ENCODE measurements at places on chromosomes 1 and 21. TPM values are rescaled to one million over a fixed set of nuclear protein-coding genes. Genes with fewer than 3 reads are reported as not detected.

The CAMK1G gene
- total RNA-seq = not detected

The CLCC1 gene
- 23.7 TPM for total RNA-seq

The FCGR3B gene
- total RNA-seq = not detected

The BEND5 gene
- not detected for total RNA-seq

The OXCT2 gene
- total RNA-seq = 1.6 TPM

The RHBG gene
- 1.8 TPM for total RNA-seq

The REN gene
- not detected for total RNA-seq

The CLEC20A gene
- not detected for total RNA-seq

The TRPM2 gene
- not detected for total RNA-seq

The GSTM1 gene
- total RNA-seq = not detected

The LRRN2 gene
- 7.0 TPM for total RNA-seq

The SLC9C2 gene
- not detected for total RNA-seq

The TIAM1 gene
- 19.7 TPM for total RNA-seq

The SERINC2 gene
- 36.0 TPM for total RNA-seq

DNA sequence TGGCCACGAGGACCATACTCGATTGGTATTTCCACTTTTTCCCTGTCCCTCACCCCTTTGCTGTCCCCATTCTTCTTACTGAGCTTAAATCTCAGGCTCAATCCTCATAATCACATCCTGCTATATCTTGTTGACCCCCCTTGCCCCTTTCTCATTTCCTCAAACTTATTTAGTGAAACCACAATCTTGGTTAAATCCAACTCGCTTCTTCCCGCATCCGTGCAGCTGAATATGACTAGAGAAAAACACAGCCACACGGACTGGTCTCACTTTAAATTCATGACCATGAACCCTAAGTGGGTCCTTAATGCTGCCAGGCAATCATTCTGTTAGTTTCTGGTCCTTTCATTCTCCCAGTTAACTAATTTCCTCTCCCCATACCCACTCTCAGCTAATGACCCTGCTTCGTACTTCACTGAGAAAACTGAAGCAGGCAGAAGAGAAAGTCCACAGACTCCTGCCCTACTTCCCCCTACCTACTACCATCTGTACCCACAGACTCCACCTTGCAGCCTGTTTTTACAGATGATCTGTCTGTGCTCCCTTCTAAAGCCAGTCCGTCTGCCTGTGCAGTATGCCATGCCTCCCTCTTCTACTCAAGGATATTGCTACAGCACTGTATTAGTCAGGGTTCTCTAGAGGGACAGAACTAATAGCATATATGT, 96.8 kb upstream of the LMO4 start:
- no peak for DNase-seq

DNA sequence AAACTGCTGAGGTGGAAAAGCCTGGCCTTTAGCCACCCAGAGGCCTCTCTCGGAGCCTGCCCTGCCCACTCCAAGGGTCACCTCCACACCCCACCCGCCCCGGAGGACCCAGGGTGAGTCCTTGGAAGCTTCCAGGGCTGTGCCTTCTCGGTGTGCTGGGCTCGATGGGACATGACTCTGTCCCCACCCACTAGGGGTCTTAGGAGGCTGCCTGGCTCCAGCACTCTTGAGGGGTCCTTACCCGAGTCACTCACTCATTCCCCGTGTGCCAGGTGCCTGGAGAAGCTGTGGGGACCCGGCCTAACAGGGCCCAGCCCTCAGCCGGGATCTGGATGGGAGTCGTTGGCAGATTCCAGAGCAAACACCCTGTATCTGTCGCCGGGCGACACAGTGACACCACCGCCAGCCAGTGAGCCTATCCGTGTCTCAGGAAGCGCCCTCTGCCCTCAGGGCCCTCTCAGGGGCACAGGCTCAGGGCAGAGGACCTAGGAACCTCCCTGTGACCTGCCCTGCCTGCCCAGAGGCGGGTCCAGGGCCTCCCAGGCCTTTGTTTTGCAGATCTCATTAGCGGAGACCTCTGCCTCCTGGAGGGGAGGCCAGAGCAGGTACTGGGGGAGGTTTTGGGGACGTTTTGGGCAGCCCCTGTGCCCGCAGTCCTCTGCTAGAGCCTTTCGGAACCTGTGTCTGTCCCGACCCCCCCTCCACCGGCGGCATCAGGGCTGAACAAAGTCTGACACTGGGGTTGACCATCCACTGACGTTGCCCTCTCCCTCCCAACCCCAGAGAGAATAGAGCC, 3.1 kb upstream of the PRKCZ start:
- DNase-seq = no peak

- peak; percentile 69 for DNase-seq
These were observed 22.6 kb downstream of the PHACTR4 start for GRCh38 chr1:28392027-28392652.

DNA sequence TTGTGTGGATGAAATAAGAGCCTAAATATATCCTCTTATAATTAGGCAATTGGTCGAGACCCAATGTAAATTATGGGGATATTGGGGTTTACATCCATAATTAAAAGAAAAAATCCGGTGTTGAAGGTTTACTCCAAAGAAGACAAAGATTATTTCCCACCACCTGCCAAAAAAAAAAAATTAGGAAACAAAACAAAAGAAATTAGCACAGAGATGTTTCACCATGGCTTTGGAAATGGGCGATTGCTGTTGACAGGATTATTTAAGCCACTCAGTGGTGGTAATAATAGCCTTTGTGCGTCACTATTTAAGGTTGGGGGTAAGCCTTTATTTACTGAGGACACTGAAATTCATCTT, 585 bp upstream of the GLRX2 start:
- DNase-seq = no peak

- DNase-seq = no peak
These were observed 183.3 kb downstream of the IGSF21 start for GRCh38 chr1:18290740-18291412.

DNA sequence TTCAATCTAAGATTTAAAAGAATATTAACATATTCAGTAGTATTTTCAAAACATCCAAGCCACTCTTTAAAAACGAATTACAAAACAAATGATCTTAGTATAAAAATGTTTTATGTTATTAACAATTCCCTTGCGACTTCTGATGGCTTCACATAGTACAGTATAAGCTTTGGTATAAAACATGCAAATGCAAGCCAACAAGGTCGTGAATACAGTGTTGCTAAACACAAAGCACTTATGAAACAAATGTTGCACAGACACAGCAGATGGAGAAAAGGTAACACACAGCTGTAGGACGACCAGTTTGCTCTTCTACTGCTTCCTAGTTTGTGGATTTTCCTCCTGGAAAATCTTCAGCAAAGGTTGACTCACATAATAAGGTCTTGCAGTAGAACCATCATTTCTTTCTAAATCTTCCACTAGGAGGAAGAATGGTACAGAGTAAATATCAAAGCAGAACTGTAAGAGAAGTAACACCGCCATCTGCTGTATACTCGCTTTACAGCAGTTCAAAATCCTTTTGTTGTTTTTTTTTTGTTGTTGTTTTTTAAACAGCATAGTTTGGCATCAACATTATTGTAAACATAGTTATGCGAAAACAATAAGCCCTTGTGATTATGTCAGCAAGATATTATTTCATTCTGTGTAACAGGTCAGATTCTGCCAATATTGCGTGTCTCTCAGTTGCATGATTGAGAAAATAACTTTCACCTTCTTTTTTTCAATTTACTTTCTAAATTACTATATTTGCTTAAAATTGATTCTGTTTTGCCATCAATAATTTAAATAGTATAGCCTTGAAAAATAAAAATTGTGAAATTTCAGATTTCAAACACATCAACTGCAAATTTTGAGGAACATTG, 69.5 kb downstream of the LHX8 start:
- DNase-seq = peak; percentile 51

DNA sequence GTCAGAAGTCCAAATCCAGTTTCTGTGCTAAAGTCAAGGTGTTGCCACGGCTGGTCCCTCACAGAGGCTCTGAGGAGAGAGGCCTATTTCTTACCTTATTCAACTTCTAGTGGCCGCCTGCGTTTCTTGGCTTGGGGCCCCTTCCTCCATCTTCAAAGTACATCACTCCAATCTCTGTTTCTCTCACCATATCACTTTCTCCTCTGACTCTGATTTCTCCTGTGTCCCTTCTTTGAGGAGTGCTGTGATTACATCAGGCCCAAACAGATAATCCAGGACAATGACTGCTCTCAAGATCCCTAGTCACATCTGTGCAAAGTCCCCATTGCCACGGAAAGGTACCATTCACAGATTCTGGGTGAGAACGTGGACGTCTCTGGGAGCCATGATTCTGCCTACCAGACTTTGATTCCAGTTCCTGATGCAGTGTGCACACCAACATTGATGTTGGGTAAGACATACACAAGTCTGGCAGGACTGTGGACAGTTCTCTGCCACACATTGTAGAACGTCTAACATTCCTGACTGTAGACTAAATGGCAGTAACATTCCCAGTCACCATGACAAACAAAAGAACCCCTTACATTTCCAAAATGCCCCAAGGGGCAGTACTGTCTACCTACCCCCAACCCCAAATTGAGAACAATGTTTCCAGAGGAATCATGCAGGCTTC, 43.0 kb upstream of the ITPKB start:
- DNase-seq = no peak

GRCh38 chr21:34042735-34043134, 30.6 kb upstream of the MRPS6 start:
- no peak for DNase-seq

- DNase-seq = no peak
These were observed 143.5 kb upstream of the HNRNPU start for GRCh38 chr1:245007852-245008251.

DNA sequence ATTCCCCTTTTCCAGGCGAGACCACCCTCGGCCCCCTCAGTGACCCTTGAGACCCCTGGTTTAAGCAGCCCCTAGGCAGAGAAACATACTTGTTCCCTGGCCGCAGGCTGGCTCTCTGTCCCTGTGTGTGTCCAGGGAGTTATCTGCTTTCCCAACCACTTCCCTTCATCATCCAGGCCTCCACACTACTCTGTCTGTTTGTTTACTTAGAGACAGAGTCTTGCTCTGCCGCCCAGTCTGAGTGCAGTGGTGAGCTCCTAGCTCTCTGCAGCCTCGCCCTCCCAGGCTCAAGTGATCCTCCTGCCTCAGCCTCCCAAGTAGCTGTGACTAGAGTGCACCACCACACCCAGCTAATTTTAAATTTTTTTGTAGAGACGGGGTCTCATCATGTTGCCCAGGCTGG, 5.8 kb upstream of the VWA1 start:
- DNase-seq = no peak

- DNase-seq = no peak
These were observed 25.2 kb downstream of the WNT3A start for GRCh38 chr1:228032041-228032440.

- no peak for DNase-seq
These were observed 55.7 kb downstream of the MRPL39 start for GRCh38 chr21:25551569-25551968.

DNA sequence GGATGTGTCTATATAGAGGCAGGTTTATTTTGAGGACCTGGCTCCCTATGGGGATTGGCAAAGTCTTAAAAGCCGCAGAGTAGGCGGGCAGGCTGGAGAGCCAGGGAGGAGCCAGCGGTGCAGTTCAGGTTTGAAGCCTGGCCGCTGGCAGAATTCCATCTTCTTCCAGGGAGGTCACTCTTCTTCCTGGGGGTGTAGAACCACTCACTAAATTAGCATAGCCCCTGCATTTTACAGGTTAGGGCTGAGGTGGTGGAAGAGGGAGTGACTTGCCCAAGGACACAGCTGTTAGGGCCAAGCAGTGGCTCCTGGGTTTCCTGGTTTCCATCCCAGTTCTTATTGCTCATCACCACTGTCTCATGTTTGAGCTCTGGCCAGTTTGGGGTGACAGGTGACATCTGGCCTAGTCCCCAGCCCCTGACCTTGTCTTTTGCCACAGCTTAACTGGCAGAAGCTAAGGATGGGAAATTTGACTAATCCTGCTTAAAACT, 1.4 kb downstream of the PINK1 start:
- DNase-seq = peak; percentile 51

DNA sequence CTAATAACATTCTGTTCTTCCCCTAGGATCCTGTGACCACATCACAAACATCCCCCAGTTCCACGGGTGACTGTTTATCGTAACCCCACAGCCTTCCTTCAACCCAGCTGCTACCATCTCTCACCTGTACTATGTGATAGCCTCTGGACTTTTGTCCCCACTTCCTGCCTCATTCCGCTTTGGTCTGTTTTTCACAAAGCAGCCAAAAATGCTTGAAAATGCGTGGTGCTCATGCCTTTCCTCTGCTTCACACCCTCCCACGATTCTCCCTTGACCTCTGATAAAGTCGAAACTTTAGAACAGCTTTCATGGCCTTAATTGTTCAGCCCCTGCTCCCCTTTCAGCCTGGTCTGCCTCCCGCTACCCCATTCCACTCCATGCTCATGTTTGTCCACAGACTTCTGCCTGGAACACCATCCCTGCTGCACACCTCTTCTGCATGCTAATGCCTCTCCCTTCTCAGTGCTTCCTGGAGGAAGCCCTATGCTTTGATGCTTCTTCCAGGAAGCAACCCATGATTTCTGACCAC, 165.6 kb downstream of the PLPP3 start:
- DNase-seq = no peak

GRCh38 chr1:16175610-16176553, 20.0 kb upstream of the EPHA2 start:
- peak; percentile 68 for DNase-seq

- DNase-seq = no peak
These were observed 199.1 kb upstream of the LMO4 start for GRCh38 chr1:87129606-87130005.

DNA sequence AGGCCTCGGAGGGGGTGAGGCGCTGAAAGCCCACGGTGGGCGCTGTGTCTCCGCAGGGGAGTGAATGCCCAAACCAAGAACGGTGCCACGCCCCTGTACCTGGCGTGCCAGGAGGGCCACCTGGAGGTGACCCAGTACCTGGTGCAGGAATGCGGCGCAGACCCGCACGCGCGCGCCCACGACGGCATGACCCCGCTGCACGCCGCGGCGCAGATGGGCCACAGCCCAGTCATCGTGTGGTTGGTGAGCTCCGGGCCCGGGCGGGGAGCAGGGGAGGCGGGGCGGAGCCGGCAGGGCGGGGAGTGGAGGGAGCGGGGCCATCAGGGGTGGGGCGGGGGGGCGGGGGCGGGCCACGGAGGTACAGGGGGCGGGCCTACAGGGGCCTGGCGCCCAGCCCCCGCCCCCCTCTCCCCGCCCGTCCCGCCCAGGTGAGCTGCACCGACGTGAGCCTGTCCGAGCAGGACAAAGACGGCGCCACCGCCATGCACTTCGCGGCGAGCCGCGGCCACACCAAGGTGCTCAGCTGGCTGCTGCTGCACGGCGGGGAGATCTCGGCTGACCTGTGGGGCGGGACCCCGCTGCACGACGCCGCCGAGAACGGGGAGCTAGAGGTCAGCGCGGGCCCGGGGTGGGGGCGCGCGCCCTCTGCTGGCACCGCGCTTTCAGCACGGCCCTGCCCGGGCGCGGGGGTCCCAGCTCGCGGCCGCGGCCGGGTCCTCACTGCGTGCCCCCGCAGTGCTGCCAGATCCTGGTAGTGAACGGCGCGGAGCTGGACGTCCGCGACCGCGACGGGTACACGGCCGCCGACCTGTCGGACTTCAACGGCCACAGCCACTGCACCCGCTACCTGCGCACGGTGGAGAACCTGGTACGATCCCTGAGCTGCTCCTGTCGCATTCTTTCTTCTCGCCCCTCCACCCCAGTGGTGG, 15.9 kb downstream of the ESPN start:
- peak; percentile 81 for DNase-seq

GRCh38 chr1:156075775-156076204, 6.5 kb downstream of the MEX3A start:
- DNase-seq = no peak
